MV-4-11 (cell line): ENCODE measurements at places on chromosomes 6 and 20.
A peak's percentile ranks its signal among the peaks of the same experiment; 100 is the strongest.

DNA sequence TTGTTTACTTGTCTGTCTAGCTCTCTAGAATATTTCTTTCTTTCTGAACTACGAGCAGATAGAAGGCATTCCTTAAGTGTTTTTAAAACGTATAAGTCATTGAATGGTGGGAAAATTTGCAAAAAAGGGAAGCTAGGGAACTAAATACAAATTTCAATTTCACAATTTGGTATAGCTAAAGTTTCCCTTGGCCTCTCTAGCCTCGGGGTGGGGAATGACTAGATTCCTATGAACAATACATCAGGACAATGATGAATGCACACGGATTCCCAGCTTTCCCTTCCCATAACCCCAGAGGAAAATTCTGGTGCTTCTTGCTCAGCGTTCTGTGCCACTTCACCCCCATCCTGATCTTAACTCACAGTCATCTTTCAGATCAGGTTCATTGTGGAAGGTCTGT is 113.3 kb upstream of the ASF1A start:
- no peak for DNase-seq

DNA sequence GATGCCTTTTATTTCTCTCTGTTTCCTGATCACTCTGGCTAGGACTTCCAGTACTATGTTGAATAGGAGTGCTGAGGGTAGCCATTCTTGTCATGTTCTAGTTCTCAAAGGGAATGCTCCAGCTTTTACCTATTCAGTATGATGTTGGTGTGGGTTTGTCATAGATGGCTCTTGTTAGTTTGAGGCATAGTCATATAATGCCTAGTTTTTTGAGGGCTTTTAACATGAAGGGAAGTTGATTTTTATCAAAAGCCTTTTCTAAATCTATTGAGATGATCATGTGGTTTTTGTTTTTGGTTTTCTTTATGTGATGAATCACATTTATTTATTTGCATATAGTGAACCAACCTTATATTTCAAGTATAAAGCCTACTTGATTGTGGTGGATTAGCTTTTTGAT is 55.6 kb downstream of the KLHL32 start:
- DNase-seq = no peak

GRCh38 chr6:13696226-13696625 is 15.4 kb downstream of the RANBP9 start:
- no peak for DNase-seq

DNA sequence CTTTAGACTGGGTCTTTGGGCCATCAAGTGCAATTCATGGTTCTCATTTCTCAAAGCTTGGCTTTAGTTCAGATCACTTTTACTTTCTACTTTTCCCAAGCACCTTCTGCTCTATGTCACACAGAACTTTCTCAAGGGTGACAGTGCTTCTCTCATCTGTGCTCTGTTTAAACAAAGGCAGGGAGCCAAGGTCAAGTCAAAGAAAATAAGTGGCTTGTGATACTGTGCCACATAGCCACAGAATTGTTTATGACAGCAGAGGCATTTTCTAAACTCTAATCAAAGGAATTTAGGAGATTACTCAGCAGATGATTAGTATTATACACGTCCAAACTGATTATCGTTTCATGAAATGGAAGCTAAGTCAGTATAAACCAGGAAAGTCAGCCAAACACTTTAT is 348.0 kb downstream of the HDGFL1 start:
- no peak for DNase-seq

- DNase-seq = no peak
Observed at GRCh38 chr20:64177384-64177783, 13.1 kb downstream of the MYT1 start.

DNA sequence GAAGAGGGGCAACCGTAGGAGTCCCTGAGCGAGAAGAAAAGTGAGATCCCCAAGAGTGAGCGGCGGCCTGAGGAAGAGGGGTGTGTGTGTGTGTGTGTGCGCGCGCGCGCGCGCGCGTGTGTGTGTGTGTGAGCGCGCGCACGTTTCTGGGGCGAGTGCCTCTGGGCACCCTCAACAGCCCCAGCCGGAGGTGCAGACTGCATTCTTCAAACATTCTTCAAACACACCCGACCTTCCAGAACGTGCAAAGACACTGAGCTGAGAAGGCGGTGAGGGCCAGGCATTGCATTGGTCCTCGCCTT is 76.2 kb upstream of the FOXP4 start:
- DNase-seq = no peak

DNA sequence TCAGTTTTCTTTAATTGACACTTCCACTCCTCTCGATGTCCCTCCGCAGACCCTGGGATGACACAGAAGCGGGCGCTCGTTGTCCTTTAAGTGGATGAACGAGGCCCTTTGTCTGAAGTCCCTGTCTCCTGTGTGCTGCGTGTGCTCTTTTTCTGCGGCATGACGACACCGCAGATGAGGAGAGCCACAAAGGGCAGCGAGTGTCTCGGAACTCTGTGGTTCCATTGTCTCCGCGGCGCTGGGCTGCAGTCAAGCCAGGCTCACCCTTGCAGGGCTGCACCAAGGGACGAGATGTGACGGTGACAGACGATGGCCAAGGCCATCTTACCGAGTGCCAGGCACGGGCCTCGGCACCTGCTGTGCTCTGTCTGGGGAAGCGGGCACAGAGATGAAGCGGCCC is 10.6 kb downstream of the PRR18 start:
- DNase-seq = no peak

DNA sequence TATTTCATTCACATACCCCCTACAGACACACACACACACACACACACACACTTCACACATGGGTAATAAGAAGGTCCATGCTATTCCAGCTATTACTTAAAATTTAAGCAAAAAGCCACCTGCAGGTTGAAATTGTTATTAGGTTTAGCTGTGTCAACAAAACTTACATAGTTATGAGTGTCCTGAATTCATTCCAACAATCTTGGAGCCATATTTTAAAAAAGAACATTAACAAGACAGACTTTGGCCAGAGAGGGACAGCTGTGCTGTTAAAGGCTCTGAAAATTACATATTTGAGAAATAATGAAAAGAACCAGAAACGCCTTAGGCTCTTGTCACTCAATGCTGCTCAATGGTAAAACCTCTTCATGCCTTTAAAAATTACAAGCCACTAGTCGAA is 455.3 kb downstream of the EPM2A start:
- DNase-seq = no peak

GRCh38 chr6:36912030-36912454 is 26.3 kb downstream of the C6orf89 start:
- peak; percentile 80 for DNase-seq

- no peak for DNase-seq
Observed at GRCh38 chr6:29631860-29632731, 887 bp downstream of the GABBR1 start.

- no peak for DNase-seq
Observed at GRCh38 chr20:32188376-32189122, 19.0 kb downstream of the PLAGL2 start.

DNA sequence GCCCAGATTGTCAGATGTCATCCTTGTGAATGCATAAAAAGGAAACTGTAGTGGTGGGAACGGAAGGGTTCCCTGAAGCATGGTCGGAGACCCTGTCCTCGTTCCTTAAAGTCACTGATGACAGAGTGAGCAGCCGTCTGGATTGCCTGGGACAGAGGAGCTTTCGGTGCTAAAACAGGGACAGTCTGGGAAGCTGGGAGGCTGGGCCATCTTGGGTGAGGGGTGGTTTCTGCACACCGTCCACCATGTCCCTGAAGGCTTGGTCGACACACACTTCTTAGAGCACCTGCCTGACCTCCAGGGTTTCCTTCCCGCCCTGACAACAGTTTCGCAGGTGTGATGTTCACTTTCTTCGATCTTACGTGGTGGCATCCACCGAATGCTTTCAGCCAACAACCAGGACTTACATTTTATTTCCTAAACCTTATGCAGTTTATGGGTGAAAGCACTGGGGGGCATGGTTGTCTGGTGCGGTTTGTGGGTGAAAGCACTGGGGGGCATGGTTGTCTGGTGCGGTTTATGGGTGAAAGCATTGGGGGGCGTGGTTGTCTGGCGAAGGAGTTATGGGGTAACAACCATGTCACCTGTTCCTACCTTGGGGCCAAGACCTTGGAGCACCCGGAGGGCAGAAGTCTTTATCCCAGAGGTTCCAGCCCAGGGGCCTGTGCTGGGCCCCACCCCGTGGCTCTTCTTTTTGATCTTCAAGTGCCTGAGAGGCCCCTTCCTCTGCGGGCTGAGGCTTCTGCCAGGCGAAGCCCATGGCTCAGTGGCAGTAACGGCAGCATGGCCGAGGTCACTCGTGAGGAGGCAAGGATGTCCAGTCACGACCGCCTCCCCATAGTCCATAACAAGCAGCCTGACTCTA is 81.7 kb upstream of the FRMD1 start:
- DNase-seq = no peak

GRCh38 chr20:1920252-1920651 is 25.0 kb downstream of the SIRPA start:
- DNase-seq = no peak

GRCh38 chr6:160435935-160436334 is 87.8 kb downstream of the SLC22A3 start:
- DNase-seq = no peak

DNA sequence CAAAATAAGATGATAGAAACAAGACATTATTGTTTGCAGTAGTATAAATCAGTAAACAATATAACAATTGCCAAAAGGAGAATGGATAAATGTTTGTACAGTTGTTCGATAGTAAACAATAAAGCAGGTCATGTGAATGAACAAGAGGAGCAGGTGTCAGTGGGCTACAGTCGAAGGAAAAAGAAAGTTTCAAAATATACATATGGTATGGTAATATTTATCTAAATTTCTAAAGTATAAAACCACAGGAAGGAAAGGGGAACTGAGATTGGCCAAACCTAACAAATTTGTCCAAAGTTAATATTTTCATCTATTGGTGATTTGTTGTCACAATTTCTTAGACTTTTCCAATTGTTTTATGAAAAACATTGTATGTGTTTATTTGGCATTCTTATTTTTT is 110.9 kb downstream of the SH3BGRL2 start:
- no peak for DNase-seq

DNA sequence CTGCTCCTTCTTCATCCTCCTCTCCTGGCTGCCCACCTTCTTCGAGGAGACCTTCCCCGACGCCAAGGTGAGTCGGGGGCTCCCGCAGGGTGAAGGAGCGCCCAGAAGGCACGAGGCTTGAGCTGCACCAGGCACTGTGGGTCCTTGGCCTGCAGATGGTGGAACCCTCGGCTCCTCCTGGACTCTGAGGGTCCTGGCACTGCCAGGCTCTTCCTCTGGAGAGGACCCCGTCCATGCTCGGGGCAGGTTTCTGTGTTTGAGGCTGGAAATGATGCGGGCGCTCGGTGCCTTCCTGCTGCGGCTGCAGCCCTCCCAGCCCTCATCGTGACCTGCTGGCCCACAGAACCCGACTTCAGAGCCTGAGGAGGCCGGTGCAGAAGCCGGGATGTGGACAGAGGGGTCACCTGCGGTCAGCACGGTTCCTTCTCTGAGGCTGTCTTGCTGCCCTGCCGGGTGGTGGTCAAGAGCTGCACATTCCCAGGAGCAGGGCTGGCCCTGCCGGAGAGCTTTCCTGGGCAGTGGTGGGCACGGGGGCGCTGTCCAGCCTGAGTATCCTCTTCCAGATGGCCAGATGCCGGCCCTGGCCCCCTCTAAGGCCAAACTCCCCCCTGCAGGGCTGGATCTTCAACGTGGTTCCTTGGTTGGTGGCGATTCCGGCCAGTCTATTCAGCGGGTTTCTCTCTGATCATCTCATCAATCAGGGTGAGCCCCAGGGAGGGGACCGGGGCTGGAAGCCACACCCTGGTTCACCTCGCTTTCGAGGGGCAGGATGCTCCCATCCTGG is 11.3 kb downstream of the SLC17A9 start:
- DNase-seq = no peak

- no peak for DNase-seq
Observed at GRCh38 chr20:1952737-1953530, 40.9 kb downstream of the PDYN start.
